Activated T-helper 1 cell treated with anti-CD3 and anti-CD28 coated beads, Interleukin-12 subunit alpha, Interleukin-12 subunit beta, Interleukin-2, Interleukin-4 antibody, amounts not matched to agents 30 ng/mL and 10 ng/mL and 1 ng/mL, durations not matched to agents 14 hours and 24 hours and 36 hours (primary cell): ENCODE measurements at places on chromosomes 11 and 22.

DNA sequence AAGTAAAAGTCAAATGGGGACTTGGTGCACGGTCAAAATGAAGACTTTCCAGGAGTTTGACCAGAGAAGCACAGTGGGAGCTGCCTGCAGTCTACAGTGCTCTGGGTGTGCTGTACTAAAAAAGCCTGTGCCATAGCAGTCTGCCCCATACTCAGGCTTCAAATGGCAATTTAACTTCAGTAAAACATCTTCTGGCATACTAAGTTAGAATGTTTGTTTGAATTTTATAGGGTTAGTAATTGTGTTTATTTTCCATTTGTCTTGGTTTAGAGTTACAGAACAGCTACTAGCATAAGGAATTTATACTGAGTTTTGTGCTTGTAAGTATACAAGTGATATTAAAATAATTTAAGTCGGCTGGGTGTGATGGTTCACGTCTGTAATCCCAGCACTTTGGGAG, 29.3 kb upstream of the LIPT2 start:
- no peak for DNase-seq

DNA sequence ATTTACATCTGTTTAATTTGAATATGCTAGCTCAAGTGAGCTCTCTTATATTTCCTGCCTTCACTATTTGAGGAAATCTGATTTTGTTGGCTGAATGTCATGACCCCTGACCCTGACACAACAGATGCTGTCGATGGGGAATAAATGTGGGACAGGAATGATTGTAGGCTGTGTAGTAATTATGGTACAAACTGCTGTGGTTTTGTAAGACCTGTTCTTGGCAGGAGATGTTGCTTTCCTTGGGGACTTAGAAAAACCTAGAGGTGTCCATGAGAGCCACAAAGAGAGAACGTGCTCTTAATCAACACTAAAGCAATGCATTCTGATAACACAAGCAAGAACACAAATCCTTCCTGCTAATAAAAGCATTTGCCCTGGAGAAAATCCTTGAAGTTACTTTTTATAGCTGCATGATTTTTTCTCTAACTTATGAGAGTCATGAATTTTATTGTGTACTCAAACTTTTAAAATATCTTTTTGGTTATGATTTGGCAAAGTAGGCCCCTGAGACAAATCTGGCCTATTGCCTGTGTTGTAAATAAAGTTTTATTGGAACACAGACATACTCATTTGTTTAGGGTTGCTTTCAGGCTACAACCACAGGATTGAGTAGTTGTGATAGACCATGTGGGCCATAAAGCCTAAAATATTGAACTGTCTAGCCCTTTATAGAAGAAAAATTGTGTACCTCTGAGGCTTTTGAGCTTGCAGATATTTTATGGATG, 90.2 kb downstream of the DDX10 start:
- DNase-seq: no peak

DNA sequence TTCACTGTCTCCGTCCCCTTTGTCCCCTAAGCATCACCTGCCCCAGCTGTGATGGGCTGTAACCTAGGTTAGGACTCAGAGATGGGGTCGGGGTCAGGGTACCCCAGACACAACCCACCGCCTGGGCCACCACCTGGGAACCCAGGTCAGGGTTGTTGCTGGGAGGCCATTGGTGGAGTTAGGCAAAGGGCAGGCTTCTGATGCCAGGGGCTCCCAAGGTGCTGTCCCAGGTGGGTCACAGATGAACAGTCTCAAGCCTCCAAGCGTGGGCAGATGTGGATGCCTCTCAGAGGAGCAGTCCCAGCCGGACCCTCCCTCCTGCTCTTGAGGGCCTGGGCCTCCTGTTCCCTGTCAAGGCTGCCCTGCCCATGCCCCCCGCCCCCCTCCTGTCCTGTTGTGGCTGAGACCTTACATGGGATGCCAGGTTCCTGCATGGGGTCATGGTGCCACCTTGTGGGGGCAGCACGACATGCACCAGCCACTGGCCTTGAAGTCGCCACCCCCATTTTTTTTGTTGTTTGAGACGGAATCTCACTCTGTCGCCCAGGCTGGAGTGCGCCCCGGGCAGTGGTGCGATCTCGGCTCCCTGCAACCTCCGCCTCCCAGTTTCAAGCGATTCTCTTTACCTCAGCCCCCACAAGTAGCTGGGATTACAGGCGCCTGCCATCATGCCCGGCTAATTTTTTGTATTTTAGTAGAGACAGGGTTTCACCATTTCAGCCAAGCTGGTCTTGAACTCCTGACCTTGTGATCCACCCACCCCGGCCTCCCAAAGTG, 12.1 kb downstream of the GATD1 start:
- DNase-seq: peak; percentile 45

DNA sequence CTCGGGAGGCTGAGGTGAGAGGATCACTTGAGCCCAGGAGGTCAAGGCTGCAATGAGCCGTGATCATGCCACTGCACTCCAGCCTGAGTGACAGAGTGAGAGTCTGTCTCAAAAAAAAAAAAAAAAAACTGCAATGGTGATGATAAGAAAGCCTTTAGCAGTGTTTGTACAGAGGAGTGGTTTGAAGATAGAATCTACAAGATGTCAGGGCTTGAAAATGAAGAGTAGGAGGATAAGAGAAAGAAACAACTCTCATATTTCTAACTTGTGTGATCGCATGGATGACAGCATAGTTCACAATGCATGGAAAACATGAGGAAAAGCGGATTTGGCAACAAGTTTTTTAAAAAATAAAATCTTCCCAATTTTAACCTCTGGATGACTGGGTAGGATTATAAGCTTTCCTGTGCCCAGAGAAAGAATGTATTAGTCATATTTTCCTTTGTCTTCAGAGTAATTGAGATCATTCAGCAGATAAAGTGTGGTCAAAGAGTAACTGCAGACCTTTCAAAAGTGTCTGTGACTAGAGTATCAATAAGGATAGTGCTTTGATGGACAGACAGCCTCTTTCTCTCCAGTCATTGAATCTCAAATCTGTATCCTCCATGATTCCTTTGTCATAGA, 328.1 kb downstream of the CASP12 start:
- DNase-seq: no peak

DNA sequence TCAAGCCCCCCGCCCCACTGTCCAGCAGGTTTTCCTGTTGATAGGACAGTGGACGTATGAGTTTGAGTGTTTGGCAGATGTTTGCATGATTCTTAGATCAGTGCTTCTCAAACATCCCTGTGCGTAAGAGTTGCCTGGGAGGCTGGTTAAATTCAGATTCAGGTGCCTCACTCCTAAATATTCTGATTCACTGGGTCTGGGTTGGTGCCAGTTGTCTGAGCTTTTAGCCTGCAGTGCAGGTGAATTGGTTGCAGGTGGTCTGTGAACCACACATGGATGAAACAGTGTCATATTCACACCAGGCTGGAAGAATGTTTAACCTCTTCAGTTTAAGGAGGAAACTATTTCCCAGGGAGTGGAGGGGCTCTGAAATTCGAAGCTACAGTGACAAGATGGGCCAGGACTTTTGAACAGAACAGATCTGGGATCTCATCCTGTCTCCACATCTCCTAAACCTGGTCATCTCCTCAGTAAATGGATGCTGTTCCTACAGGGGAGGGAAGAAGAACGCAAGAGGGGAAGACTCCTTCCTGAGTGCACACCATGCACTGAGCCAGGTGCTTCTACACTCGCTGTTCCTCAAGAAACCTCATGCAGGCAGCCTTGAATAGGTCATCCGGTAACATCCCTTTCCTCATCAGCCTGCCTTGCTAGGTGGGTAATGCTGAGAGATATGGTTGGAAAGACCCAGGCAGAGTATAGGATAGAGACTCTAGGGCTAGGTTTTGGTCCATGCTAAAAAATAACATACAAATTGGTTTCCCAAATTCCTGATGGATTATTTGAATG, 47.8 kb downstream of the TEAD1 start:
- no peak for DNase-seq

GRCh38 chr11:86063536-86063935, 5.3 kb downstream of the PICALM start:
- DNase-seq: no peak

GRCh38 chr11:19652623-19653375, 59.8 kb upstream of the NAV2 start:
- DNase-seq: no peak

GRCh38 chr11:44680982-44681597, 45.7 kb upstream of the TSPAN18 start:
- peak; percentile 73 for DNase-seq

GRCh38 chr11:36288442-36289225, 590 bp downstream of the COMMD9 start:
- DNase-seq: no peak
